ENCODE measurements at places on chromosomes 13 and 19. TPM values are rescaled to one million over a fixed set of nuclear protein-coding genes. Genes with fewer than 3 reads are reported as not detected.

Gene NTN5
- total RNA-seq = 0.17 TPM

Gene ZNF564
- 1.1 TPM for total RNA-seq

Gene MRPL57
- total RNA-seq = 24.8 TPM

Gene SIGLEC6
- not detected for total RNA-seq

Gene RGL3
- 2.4 TPM for total RNA-seq

Gene KLK12
- total RNA-seq = not detected

Gene FGF22
- 0.64 TPM for total RNA-seq

Gene TGFBR3L
- 2.1 TPM for total RNA-seq

Gene TTC9B
- 0.29 TPM for total RNA-seq
